ENCODE measurements at places on chromosomes 12 and 14.

DNA sequence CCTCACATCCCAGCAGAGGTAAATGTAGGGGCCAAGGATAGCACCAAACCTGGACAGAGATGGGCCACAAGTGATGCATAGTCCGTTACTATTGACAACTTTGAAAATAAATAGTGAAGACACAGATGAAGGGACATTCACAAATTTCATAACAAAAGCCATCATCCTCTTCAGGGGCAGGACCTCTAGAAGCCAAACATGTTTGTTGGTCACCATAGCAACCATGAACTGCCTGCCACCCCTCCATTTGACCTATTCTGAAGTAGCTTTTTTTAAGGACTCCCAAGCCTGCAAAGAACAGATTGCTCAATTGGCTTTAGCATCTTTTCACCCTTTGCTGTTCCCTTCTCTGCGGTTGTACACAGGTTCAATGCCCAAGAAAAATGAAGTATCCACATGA, 35.7 kb upstream of the MDM1 start:
- DNase-seq, result no peak

DNA sequence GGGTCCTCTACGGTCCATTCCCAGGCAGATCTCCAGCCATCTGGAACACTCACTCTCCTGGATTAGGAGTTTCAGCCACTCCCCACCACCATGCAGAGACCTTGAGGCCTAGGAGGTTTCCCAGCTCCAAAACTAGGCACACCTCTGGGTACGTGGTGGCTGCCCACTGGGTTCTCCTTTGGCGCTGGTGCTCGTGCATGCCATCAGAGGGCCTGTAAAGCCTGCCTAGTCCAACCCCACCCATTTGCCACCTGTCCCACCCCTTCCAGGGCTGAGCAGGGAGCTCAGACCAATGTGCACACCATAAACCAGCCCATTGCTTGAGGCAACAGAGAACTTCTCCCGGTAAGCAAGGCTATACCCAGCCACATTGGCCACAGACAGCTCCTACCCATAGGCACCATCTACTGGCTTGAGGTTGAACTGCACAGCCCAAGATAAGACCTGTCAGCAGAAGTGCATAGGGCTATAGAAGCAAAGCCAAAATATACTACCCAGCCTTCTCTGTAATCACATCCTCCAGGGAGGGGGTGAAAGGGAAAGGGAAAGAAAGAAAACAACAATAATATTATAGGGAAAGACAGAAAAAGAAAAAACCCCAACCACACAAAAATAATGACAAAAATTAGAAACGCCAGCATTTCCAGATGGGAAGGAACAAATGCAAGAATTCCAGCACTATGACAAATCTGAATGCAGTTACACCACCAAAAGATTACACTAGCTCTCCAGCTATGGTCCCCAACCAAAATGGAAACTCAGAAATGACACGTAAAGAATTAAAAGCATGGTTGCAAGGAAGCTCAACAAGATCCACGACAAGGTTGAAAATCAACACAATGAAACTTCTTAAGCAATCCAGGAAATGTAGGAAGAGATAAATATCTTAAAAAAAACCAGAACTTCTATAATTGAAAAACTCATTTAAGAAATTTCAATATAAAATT, 111.9 kb upstream of the CCDC175 start:
- DNase-seq, result no peak

- no peak for DNase-seq
Observed at GRCh38 chr14:59336098-59336497, 129.1 kb downstream of the GPR135 start.

- no peak for DNase-seq
Observed at GRCh38 chr12:82723093-82723492, 36.4 kb downstream of the TMTC2 start.

- no peak for DNase-seq
Observed at GRCh38 chr12:3241621-3242020, 164.4 kb downstream of the TSPAN9 start.

DNA sequence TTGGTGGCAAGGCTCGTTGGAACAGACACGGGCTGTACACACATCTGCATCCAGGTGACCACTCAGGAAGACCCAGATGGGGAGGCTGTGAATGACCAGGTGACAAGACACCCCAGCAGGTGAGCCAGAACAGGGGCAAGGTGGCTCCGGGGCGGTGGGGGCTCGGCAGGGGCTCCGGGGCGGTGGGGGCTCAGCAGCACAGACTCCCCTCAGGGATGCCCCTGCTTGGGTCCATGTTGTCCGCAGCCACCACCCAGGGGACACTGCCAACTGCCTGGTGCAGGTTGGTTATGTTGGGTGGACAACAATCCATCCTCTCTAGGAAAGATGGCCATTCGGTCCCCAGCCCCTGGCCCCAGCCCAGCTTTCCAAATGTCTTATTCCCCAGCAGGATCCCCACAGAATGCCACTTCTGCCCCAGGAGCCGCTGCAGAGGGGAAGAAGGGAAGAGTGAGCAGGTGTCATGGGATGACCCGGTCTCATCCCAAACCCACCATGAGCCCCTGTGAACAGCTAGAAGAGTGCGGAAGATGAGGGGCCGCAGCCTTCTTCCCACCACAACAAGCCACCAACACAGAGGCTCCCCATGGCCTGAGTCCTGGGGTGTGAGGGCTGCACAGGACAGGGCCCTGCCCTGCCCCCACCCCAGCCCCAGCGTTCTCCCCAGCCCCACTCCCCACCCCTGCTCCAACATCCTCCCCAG, 31.4 kb upstream of the C14orf180 start:
- no peak for DNase-seq

GRCh38 chr12:49283541-49284429, 11.2 kb upstream of the PRPH start:
- DNase-seq, result no peak

- no peak for DNase-seq
Observed at GRCh38 chr14:81172881-81173280, 47.9 kb downstream of the GTF2A1 start.

GRCh38 chr14:103223818-103224352, 100.6 kb downstream of the TNFAIP2 start:
- no peak for DNase-seq

All from epithelial cell of prostate (primary cell).